ENCODE measurements at places on chromosomes 1 and 21.

GRCh38 chr1:207314816-207315215 lies 6.7 kb upstream of the CD55 start:
- DNase-seq = no peak

- DNase-seq = no peak
Observed at GRCh38 chr1:11501491-11501897, 22.5 kb downstream of the DISP3 start.

DNA sequence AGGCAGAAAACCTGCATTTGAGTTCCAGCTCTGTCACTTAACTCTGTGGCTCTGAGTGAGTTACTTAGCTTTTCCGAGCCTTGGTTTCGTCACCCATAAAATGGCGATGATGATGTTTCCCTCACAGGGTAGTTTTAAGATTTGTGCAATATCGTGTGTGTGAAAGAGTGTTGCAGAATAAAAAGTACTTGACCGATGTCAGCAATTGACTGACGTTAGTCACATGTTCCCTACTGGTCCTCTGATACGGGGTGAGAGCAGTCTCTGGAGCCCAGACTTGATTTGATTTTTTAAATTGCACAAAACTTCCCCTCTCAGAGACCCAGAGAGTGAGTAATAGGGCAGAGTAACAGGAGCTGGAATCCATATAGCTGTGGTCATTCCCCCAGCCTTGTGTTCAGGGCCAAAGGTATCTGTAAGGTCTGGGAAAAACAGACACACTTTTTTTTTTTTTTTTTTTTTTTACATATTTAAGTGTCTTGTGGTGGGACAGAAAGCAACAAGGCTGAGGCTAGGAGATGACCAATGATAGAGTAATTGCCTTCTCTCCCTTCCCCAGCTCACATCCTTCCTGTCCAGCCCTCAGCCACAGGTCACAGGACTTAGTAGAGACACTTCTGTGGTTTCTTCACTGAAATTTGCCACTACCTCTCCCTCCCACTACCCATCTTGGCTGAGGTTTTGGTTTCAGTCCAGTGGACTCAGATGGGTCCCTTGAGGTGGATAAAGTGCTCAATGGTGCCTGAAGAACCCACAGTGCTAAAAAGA lies 2.0 kb downstream of the FCER1G start:
- DNase-seq = peak; percentile 58

- no peak for DNase-seq
Observed at GRCh38 chr1:39412892-39413291, 78.5 kb upstream of the BMP8A start.

- DNase-seq = peak; percentile 31
Observed at GRCh38 chr1:165842671-165843129, 15.3 kb downstream of the UCK2 start.

- no peak for DNase-seq
Observed at GRCh38 chr1:202049129-202049528, 38.7 kb downstream of the ELF3 start.

- no peak for DNase-seq
Observed at GRCh38 chr1:33573661-33574060, 101.2 kb downstream of the ZSCAN20 start.

- no peak for DNase-seq
Observed at GRCh38 chr21:42578034-42578433, 64.4 kb downstream of the SLC37A1 start.

GRCh38 chr21:42039470-42039901 lies 29.3 kb upstream of the ZBTB21 start:
- peak; percentile 71 for DNase-seq

- no peak for DNase-seq
Observed at GRCh38 chr1:229217716-229218115, 53.2 kb upstream of the RAB4A start.

DNA sequence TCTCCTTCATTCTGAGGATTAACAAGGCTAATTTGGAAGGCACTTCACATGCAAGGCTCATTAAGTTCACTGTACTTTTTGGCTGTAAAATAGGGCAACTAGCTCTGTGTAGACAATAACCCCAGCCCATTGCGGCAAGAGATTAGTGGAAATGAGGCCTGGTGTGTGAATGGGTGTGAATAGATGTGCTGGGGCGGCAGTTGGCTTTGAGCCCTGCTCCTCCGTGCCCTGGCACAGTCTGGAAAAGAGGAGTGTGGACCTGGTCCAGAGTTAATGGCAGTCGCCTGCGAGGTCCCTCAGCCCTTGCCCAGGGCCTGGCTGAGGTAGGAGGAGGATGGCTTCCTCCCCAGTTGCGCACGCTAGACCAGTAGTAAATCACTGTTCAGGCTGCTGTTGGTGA lies 4.8 kb downstream of the KISS1 start:
- DNase-seq = no peak

- DNase-seq = no peak
Observed at GRCh38 chr1:159942632-159943277, 2.7 kb downstream of the IGSF9 start.

- DNase-seq = no peak
Observed at GRCh38 chr1:160925652-160926244, 28.9 kb downstream of the ITLN2 start.

GRCh38 chr1:37469386-37469785 lies 5.0 kb upstream of the ZC3H12A start:
- DNase-seq = no peak

GRCh38 chr21:43880111-43880985 lies 15.3 kb downstream of the AGPAT3 start:
- DNase-seq = peak; percentile 60

DNA sequence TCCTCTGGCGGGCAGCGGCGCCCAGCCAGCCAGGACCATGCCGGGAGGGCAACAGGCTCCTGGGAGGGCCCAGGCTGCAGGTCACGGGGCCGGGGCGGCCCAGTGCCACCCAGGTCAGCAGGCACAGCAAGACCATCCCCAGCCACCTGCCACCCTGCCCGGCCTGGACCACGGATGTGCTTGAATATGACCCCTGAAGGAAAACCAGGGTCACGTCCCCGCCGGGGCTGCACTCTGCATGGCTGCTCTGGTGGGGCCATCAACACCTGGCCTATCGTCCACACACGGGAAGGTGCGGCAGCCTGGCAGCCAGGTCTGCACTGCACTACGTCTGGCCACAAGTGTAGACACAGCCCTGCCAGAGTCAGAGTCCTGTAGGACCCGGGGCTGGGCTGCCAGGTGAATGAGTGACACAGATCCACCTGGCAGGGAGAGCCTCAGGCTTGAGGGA lies 6.9 kb downstream of the WNT9A start:
- no peak for DNase-seq

- DNase-seq = no peak
Observed at GRCh38 chr1:181264821-181265220, 176.3 kb downstream of the IER5 start.

GRCh38 chr1:110011527-110012041 lies 22.8 kb upstream of the STRIP1 start:
- peak; percentile 60 for DNase-seq

DNA sequence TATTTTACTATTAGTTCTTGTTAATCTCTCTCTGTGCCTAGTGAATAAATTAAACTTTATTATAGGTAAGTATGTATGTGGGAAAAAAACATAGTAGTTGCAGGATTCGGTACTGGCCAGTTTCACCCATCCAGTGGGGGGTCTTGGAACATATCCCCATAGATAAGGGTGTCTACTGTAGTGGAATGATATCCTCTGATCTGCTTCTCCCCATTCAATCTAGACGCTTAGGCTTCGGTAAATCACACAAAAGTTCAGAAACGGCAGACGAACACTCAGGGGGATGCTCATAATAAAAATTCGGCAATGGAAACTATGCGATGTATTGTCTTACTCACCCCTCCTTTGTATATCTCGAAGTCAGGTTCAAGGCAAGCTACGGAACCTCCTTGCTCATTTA lies 232.9 kb upstream of the COA6 start:
- DNase-seq = no peak

GRCh38 chr1:157992031-157992832 lies 1.2 kb upstream of the KIRREL1 start:
- peak; percentile 80 for DNase-seq

GRCh38 chr1:238690415-238690814 lies 696.0 kb upstream of the CHRM3 start:
- no peak for DNase-seq

- DNase-seq = no peak
Observed at GRCh38 chr1:110138956-110139355, 11.3 kb upstream of the SLC6A17 start.

DNA sequence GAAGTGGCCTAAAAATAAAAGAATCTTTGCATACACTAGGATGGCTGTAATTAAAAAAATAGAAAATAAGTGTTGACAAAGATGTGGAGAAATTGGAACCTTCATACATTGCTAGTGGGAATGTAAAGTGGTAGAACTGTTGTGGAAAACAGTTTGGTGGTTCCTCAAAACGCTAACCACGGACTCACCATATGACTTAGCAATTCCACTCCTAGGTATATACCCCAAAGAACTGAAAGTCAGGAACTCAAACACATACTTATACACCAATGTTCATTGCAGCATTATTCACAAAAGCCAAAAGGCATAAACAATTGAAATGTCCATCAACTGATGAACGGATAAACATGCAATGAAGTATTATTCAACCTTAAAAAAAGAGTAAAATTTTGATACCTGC lies 10.8 kb upstream of the HMGCL start:
- DNase-seq = no peak

DNA sequence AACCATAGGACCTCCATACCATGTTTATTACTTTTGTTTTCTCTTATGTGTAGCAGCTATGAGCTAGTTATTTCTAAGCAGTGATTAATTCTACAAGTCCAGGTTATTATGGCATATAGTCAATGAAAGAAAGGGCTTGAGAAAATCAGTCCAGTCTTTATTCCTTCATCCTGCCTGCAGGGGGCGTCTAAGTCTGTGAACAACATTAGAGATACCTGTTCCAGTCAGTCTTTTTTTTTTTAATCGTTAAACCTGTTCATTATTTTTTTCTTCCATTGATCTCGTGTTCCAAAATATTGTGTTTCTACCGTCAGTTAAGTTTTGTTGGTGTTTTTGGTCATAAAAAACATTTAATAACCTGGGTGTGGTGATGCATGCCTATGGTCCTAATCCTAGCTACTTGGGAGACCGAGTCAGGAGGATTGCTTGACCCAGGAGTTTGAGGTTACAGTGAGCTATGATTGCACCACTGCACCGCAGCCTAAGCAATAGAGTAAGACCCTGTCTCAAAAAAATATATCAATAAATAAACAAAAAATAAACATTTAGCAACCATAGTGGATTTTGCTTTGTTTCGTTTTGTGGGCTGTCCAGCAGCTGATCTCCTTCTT lies 29.4 kb upstream of the CD2 start:
- DNase-seq = peak; percentile 43

DNA sequence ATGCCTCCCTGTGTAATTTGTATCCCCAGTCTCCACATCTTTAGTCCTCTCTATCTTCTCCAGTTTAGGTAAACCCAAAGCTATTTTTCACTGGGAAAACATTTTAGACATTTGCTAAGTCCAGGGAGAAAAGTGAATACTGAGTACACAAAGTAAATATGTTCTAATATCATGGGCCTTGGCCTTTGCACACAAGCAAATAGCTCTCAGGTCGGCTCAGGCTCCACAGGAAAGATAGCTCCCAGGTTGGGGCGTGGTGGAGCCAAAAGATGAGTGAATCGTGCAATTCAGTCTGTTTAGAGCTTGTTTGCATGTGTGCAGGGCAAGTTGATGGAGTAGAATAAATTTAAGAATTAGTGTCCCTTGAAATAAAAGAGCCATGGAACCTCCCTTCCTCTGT lies 7.9 kb downstream of the RGSL1 start:
- DNase-seq = no peak

- DNase-seq = no peak
Observed at GRCh38 chr1:155352631-155353030, 31.9 kb downstream of the RUSC1 start.

GRCh38 chr1:64608005-64608650 lies 136.7 kb upstream of the RAVER2 start:
- DNase-seq = peak; percentile 13

DNA sequence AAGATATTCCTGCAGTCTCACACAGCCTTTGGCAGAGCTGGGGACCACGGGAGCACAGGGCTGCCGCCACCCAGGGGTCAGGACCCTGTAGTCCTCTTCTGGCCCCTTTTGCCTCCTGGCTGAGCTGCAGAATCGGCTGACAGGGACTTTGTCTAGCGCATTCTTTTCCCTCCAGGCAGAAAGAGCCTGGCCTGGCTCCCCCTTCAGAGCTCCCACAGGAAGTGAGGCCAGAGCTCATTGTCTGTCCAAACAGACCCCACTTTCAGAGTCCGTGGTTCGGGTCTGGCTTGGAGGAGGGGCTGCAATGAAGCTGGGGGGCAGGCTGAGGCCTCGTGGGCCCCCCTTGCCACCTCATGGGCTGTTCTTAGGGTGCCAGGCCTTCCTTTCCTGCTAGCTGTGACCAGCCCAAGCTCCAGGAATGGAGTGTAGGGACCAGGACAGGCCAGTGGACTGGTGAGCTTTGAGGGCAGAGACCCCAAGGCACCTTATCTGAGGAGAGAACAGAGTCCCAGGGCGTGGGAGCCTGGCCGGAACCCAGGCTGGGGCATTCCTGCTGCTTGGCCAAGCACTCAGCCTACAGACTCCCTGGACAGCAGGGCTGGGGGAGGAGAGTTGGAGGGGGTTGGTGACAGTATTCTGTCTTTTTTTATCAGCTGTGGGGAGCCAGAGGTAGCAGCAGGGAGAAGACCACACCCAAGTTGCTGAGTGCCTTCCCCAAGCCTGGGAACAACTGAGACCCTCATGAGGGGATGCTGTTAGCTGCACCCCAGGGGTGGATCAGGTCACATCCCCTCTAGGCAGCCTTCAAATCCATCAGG lies 4.7 kb downstream of the CELSR2 start:
- peak; percentile 51 for DNase-seq

DNA sequence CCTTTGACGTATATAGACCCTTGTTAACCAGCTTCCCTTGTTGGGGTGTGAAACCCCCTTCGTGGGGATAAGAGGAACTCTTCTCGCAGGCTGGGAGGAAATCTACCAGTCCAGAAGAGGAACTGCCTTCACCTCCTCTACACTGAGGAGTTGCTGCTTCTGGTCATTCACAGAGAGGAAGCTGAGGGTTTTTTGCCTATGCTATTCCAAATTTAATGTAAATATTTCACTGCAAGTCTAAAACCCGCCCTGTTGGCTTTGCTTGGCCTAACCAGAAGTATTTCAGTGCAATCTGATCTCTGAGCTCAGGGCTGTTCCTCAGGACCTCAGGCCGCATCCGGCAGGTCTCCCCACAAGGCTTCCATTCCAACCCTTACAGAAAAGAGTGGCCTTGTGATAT lies 150.1 kb downstream of the HIVEP3 start:
- no peak for DNase-seq

Measured in AG20443 (cell line).